ENCODE measurements at places on chromosomes 1 and 21.

DNA sequence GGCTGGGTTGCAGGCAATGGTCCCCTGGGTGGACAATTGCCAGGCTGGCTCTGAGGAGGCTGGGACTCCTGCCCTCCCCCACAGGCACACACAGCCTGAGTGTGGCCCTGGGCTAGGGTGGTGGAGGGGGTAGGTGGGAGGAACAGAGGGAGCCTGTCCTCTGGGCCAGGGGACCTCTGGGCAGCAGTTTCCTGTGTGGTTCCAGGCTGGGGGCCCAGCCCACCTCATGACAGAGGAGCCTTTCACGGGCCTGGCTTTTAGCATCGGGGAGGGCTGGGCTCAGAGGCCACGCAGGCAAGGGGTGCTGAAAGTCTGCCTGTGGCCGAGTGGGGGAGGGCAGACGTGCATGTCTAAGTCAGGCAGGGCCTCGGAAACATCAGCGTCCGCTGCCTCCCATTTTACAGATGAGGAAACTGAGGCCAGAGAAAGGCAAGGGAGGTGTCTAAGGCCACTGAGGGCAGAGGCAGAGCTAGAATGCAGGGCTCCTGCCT lies 7.0 kb downstream of the EXTL1 start:
- no peak for DNase-seq

- no peak for DNase-seq
These were observed 4.1 kb upstream of the CHD5 start for GRCh38 chr1:6184083-6184783.

GRCh38 chr21:43906585-43907370 lies 41.8 kb downstream of the AGPAT3 start:
- DNase-seq, result no peak

GRCh38 chr1:167401260-167401873 lies 117.0 kb downstream of the CD247 start:
- peak; percentile 48 for DNase-seq

- no peak for DNase-seq
These were observed 42.5 kb upstream of the ECE1 start for GRCh38 chr1:21332554-21333311.

DNA sequence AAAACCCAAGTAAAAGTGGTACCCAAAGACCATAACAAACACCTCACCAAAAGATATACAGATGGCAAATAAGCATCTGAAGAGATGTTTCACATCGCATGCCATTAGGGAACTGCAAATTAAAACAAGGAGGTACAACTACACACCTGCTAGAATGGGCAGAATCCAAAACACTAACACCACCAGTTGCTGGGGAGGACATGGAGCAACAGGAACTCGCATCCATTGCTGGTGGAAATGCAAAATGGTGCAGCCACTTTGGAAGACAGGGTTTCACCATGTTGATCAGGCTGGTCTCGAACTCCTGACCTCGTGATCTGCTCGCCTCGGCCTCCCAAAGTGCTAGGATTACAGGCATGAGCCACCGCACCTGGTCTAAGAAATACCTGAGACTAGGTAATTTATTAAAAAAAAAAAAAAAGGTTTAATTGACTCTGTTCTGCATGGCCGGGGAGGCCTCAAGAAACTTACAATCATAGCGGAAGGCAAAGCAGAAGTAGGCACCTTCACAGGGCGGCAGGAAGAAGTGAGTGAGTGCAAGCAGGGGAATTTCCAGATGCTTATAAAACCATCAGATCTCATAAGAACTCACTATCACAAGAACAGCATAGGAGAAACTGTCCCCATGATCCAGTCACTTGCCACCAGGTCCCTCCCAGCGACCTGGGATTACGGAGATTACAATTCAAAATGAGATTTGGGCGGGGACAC lies 30.2 kb upstream of the PRSS38 start:
- DNase-seq, result no peak

DNA sequence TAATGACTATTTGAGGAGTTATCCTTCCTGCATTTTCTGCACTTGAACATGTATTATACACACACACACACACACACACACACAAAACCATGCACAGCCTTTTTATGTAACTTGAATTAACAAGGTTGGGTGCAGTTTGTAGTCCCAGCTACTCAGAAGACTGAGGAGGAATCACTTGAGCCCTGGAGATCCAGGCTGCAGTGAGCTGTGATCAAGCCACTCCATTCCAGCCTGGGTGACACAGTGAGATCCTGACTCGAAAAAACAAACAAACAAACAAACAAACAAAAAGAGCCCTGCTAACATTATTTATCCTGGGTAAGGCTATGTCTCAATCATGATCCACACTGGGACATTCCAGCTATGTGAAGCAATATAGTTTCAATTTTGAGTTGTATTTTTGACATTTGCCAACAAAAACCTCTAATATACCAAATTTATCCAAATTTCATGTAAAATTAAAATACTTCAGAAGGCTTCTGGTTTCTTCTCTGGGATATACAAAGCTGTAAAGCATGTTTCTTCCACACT lies 156.8 kb downstream of the NTPCR start:
- DNase-seq, result no peak

- DNase-seq, result no peak
These were observed 207.0 kb upstream of the MAP1LC3C start for GRCh38 chr1:242205622-242206489.

- no peak for DNase-seq
These were observed 1.5 kb downstream of the A3GALT2 start for GRCh38 chr1:33319186-33319948.

DNA sequence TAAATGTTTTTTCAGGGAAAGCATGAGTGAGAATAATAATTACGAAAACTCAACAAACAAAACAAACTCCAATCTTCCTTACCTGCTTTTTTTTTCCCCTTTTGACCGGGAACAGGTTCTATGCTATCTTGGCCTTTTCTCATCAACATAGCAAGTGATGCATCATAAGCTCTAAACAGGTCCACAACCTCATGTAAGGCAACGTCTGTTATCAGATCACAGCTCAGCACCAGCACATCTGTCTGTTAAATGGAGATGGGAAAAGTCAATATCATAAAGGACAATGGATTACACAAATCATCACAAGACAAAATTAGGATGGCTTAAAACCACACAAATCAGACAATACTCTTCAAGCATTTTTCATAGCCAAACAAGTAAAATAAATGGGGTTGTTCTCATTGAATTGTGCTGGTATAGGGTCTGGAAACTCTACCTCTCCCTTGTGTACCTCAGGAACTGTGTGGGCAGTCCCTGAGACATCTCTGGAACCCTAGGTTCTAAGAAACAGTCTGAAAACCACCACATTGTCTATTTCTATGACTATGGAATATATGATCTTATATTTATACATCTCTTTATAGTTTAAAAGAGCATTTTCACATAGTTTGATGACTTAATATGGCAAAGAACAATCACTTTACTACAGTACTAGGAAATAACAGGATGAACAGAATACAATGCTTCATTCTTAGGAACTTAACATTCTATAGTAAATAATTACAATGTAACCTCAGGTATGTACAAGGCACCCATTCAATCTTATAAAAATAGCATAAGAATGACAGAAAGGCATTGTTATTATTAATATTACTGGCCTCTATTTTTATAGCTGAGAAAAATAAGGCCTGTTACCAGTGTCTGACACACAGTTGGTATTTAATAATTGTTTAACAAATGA lies 44.7 kb downstream of the EIF2B3 start:
- DNase-seq, result peak; percentile 19

GRCh38 chr1:224929335-224930237 lies at the start of gene DNAH14:
Gene DNAH14, plus strand, starts transcription at chr1:224929675. Its CDS starts 23,028 bp downstream, at chr1:224952703.
- peak; percentile 5 for DNase-seq

- DNase-seq, result no peak
These were observed 222.8 kb downstream of the PTPRC start for GRCh38 chr1:198861636-198862035.

DNA sequence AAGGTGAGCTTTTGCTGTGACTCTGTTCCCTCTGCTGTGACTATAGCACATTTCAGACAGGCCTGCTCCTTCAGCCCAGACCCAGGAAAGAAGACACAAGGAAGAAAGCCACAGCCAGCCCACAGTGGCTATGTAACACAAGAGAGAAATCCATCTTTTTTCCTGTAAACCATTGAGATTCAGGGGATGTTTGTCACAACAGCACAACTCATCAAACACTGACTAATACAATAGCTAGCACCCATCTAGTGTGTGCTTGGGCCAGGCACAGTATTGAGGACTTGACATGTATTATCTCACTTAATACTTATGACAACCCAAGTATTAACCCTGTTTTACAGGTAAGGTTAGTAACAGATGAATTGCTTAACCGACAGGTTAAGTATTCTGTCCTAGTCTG lies 29.8 kb downstream of the TAS1R2 start:
- no peak for DNase-seq

DNA sequence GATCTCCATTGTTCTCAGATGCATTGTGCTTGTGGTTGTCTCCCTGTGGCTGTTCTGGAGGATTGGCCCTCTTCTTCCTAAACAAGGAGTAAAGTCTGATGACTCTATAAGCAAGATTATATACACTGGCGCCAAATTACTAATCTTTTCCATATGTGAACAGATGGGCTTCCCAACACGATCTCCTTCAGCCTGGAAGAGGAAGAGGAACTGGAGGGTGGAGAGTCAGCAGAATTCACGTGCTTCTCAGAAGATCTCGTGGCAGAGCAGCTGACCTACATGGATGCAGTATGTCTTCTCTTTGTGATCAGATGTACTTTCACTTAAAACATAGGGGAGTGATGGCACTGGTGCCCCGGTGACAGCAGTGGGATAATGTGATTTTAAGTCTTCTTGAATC lies 78.7 kb downstream of the RGL1 start:
- no peak for DNase-seq

DNA sequence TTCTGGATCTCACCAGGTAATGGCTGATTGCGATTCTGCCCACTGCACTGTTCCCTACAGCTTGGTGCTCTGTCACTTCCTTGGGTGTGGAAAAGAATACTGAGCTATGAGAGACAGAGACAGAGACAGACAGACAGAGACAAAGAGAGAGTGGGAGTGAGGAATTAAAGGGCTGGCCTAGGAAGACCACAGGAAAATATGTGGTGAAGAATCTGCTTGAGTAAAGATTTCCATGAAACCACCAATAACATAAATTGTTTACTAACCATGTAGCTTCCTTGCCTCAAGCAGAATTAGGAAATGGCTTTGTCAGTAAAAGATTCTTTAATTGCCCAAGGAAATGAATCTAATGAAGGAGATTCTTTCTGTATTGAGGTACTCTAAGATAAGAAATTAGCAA lies 54.4 kb downstream of the MPZL1 start:
- no peak for DNase-seq

GRCh38 chr21:31235671-31236450 lies 108.2 kb downstream of the TIAM1 start:
- DNase-seq, result no peak

DNA sequence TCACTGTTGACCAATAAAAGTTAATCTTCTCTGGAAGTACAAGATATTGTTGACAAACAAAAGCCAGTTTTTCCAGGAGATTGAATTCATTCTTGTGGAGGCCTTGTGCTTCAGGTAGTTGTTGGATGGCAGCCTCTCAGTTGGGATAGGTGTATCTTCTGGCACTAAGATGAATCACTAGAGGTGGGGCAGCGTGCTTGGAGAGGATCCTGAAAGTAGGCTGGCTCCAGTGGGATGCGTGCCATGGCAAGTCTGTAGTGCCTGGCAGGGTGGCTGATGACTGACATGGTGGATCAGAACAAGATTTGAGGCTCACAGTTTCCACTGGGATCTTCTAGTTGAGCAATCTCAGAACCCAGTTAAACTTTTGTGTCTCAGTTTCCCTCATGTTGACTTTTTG lies 2.4 kb downstream of the VPS13D start:
- DNase-seq, result peak; percentile 18

GRCh38 chr1:63323865-63324778 lies 1.8 kb downstream of the FOXD3 start:
- DNase-seq, result no peak

DNA sequence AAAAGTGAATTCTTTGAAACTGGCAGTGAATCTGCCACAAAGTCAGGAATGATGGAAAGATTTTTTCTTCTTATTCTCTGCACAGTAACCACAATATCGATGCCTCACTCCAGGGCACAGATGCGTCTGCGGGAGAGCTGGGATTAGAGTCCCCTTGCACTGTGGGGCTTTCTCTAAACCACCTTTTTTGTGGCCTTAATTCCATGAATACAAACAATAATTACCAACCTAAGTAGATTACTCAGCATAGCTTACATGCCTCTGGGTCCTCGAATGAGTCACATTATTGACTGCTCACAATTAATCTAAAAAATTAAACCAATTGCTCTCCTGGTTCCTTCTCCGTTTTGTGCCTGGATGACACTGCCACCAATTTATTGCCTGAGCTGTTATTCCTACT lies 125.8 kb downstream of the KAZN start:
- no peak for DNase-seq

DNA sequence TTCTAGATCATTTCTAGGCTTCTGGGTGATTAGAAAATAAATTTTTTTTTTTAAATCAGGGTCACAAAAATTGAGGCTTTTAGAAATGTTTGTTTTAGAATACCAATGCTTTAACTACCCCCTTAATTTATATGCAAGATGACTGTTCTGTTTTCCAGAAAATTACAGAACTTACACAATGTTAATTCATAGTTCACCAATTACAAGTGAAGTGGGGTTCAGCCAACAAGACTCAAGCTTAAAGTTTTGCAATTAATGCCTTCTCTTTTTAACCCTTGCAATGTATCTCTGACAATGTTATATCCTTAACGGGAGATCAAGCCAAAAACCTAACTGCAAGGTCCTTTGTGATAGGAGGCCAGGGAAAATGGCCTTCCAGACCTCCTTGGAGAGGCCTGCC lies 5.6 kb downstream of the PRELP start:
- no peak for DNase-seq

DNA sequence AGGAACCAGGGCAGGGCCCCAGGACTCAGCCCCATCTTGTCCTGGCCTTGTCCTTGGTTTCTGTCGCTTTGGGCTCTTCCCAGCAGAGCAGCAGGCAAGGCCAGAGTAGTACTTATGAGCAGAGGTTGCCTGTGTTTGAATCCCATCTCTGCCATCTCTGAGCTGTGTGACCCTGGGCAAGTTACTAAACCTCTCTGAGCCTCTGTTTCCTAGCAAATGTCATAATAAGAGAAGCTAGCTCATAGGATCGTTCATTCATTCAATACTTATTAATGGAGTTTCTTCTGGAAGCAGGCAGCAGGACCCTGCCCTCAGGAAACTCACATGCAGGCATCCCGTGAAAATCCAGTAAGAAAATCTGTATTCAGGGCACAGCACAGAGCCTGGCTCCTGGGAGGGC lies 84.3 kb downstream of the FBXO2 start:
- no peak for DNase-seq

All from activated CD4-positive, alpha-beta T cell treated with anti-CD3 and anti-CD28 coated beads, Interleukin-2, amount 50 U/mL, for 48 hours (primary cell).